ENCODE measurements at places on chromosomes 12 and 14. TPM values are rescaled to one million over a fixed set of nuclear protein-coding genes. Genes with fewer than 3 reads are reported as not detected.
A peak's percentile ranks its signal among the peaks of the same experiment; 100 is the strongest.

GRCh38 chr12:65505386-65506121 is 227.1 kb downstream of the MSRB3 start:
- ATAC-seq: no peak

- ATAC-seq: no peak
These were observed 87.1 kb downstream of the BEGAIN start for GRCh38 chr14:100500128-100500527.

DNA sequence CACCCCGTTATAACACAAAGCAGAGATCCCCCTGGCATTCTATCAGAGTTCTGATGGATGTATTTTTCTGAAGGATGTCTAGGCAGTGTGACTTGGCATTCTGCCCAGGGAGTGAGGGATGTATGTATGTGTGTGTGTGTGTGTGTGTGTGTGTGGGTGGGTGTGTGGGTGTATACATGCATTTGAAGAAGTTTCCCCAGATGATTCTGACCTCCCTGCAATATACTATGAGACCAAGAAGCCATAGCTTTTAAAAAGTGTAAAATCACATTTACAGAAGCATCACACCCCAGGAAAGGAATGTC is 59.7 kb upstream of the NAP1L1 start:
- no peak for ATAC-seq

DNA sequence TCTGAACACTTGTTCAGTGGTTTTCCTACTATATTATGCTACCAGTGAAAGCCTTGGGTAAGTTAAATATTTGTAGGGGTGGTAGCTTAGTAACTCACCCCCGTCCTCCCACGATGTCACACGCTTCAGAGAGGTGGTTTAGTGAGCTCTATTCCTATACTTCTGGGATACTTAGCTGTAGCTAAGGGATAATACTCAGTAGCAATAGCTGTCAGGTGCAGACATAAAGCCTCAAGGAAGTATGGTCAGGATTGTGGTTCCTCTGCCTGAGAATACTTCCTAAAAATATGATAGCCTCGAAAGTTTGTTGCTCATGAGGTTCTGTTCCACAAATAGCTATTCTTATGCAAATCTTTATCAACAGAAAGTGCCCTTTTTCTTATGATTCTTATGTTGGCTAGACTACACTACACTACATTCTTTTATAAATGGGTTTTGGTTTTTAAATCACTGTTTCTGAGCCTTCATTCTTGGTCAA is 11.9 kb downstream of the DLST start:
- ATAC-seq: no peak

DNA sequence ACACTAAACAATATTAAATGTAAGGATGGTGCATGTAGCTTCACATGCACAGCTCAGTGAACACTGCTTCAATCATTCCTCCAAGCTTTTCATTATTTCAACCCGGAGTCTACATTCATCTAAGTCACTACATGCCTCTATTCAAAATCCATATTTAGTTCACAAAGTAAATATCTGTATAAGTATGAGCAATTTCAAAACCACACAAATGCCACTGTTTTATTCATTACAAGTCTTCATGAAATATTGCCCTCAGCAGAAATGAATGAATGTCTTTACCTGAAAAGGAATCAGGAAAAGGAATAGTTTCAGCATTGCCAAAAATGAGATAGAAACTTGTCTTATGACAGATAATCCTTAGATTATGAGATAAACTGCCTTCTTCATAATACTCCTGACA is 149.4 kb downstream of the SLC38A4 start:
- peak; percentile 20 for ATAC-seq

DNA sequence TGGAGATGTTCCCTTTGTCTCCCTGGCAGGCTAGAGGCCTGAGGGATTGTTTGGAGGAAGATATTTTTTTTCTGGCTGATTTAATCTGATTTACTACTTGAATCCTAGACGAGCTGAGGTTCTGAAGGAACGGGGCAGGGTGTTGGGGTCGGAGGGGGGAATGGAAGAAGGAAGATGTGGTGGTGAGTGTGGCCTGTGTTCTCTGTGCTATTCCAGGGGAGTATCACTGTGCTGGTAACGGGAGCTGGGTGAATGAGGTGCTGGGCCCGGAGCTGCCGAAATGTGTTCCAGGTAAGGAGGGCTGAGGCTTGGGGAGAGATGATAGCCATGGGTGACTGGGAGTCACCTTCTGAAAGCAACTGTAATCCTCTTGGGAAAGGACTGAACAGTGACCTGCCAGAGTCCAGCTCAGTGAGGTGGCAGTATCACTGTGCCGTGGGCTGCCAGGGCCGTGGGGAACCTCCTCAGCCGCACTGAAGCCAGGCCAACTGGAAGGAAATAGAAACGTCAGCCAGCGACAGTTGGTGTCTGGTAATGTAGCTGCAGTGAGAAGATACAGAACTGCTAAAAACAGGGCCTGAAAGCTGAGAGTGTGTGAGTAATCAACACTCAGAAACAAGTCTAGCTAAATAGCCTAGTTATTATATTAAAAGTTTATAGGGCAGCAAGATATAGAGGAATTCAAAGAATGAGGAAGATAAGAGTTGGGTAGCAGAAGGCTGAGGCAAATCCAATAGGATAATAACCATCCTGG is 7.9 kb downstream of the C1S start:
- ATAC-seq: no peak

DNA sequence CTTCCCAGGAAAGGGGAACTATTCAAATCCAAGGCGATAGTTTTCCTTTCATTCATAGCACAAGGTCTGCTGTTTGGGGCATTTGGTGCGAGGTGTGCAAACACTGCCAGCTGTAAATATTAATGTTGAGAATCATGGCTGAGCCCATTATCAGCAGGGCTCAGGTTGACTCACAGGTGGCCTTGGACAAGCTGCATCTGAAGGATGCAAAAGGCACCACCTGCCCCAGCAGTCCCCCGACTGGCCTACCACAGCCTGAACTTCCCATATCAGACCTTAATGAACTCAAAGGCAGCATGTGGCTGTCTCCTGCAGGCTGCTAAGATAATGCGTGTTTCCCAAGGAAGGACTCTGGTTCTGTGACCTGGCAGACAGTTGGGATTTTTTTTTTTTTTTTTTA is 93.3 kb upstream of the MAP1LC3B2 start:
- no peak for ATAC-seq

GRCh38 chr12:105221583-105222283 is 14.2 kb downstream of the APPL2 start:
- ATAC-seq: no peak

DNA sequence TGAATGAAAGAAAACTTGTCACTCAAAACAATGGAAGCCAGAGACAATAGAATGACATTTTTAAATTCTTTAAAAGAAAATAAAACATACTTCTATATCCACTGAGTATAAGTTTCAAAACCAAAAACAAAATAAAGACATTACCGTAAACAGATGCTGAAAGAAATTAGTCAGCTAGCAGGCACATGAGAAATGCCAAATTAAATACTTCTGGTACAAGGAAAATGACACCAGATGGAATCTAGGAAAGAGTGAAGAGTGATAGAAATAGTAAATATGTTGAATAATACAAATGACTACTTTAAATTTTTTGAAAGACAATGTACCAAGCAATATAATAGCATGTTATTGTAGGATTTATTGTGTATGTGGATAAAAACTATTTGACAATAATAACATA is 23.8 kb downstream of the PIK3C2G start:
- ATAC-seq: no peak

DNA sequence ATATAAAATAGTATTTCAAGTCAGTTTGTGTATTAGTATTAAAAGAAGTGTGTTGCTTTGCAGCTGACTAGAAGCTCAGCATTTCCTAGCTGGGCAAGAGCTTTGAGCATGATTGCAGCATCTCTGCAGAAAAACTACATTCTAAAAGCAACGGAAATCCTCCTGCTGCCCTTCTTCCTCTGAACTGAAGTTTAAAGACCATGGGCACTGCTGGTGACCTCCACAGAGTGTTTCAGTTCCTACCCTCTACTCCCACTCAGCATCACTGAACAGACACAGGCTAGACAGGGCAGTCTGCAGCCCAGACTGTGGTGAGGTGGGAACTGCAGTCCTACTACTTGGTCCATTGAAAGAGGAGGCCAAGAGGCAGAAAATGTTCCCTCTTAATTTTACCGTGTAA is 59.0 kb downstream of the FAR2 start:
- no peak for ATAC-seq

- ATAC-seq: no peak
These were observed 42.1 kb downstream of the SEC23A start for GRCh38 chr14:39060818-39061437.

- peak; percentile 30 for ATAC-seq
These were observed 622 bp downstream of the TECPR2 start for GRCh38 chr14:102363182-102363943.

DNA sequence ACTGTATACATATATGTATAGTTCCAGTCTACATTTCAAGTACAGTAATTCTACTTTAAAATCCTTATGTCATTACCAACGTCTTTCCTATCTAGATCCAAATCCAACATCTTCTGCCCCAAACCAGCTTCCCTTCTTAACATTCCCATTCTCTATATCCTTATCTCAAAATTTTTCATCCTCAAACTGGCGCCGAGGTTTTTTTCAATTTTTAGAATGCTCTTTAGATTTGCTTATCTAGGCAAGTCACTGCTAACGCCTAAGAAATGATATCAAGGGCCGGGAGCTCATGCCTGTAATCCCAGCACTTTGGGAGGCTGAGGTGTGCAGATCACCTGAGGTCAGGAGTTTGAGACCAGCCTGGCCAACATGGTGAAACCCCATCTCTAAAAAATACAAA is 48.3 kb downstream of the RIMKLB start:
- no peak for ATAC-seq

Gene NEUROD4
- total RNA-seq: not detected

Gene IGF1
- 1.5 TPM for total RNA-seq

Gene AKAP3
- 0.32 TPM for total RNA-seq

Gene VCPKMT
- total RNA-seq: 5.3 TPM
